Heart left ventricle (tissue), 16 donors: ENCODE measurements at places on chromosomes 12 and 14. TPM values are rescaled to one million over a fixed set of nuclear protein-coding genes. Genes with fewer than 3 reads are reported as not detected.
A peak's percentile ranks its signal among the peaks of the same experiment; 100 is the strongest.

GRCh38 chr14:61429316-61429715, 107.9 kb downstream of the PRKCH start:
- no peak for DNase-seq

Gene ANKS1B
- polyA plus RNA-seq, result 0.62 TPM

DNA sequence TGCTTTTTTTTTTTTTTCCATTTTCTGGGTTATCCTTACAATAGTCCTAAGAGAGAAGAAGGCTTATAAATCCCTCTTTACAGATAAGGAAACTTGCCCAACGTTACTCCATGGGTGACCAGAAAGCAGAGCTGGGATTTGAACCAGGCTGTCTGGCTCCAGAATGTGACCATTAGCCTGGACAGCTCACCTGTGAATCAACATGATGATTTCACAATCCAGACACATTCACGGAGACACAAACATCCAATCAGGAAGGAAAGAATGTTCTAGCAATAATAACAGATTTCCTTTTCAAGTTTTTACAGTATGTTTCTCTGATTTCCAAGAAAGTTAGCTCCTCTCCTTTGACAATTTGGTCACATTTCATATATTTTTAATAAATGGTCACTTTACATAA, 118.3 kb downstream of the GALC start:
- no peak for DNase-seq

DNA sequence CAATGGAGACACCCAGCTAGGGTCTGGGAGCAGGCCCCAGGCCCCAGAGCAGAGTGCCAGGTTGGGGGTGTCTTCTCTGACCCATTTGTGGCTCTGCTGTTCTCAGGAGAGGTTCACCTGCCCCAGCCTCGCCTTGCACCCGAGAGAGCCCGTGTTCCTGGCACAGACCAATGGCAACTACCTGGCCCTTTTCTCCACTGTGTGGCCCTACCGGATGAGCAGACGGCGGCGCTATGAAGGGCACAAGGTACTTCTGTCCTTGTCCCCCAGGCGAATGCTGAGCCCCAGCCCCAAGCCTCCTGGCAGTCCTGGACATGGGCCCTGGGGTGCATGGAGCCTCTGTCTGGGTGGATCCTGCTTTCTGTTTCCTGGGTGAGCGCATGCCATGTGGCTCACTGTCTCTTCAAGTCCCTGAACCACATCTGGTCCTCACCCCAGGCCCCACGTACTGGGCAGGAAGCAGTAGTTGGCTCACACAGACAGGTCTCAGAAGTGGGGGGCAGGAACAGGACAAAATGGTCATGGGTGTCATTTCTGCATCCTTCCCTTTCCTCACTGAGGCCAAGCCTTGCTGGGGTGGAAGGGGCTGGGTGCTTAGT, 58.2 kb downstream of the BEGAIN start:
- no peak for DNase-seq

GRCh38 chr14:72800848-72801370, 93.0 kb downstream of the DPF3 start:
- DNase-seq, result no peak

DNA sequence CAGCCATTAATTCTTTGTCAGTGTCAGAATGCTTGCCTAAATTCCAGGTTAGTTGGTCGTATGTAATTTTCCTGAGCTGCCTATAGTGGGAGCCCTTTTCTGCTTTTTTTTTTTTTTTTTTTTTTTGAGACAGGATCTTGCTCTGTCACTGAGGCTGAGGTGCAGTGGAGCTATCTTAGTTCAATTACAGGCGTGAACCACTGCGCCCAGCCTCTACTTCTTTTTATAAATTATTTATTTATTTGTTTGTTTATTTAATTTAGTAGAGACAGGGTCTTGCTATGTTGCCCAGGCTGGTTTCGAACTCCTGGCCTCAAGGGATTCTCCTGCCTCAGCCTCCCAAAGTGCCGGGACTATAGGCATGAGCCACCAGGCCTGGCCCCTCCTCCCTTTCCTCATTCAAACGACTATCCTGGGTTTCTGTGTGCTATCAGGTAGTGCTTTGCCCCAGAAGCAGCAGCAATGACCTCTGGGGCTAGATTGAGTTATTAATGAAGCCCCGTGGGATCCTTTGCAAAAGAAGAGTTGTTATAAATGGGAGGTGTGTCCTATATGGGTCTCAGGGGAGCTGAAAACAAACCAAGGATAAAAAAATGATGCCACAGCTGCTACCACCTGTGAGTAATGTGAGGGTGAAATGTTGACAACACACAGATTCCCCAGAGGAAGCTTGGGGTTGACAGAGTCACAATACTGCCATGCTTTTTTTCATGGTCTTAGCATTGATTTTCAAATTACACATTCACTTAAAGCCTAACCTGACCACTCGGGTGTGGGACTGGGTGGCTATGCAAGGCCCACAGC, 34.6 kb upstream of the NFKBIA start:
- DNase-seq, result no peak

DNA sequence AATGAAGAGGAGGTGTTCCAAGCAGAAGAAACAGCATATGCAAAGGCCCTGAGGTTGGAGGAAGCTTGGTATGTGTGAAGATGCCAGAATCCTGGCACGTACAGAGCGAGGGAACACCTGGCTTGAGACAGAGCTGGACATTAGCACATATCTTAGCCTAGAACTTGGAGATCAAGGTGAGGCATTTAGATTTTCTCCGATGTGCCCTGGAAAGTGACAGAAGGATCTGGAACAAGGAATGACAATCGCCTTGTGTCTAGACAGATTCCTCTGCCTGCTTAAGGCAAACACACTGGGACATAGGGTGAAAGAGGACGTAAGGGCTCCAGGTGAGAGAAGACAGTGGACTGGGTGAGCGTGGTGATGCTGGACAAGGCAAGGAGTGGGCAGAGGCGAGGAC, 32.2 kb upstream of the NOS1 start:
- no peak for DNase-seq

DNA sequence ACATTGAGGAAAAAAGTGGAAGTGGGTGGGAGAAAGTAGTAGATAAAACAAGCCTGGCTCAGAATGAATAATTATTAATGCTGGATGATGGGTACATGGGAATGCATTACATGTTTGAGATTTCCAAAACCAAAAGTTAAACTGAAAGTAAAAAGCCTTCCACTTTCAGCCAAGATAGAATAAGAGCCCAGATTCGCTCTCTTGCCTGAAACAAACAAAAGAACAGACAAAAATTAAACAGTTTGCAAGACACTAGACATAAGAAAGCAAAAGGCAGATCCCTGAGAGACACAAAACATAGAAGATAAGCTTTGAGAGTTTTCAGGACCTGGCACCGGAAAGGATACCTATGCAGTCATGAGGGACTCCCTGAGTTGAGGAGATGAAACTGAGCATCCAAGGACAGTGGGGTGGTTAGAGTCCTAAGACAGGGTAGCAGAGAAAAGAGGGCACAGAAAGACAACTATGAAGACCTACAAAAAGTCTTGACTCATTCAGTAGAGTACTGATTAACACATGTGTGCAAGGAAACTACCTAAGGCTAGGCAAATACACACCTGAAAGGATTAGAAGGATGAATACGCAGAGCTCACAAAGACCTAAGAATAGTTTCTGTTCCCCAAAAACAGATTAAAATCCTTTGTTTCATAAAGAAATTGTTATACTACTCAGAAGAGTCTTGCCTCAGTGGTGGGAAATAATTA, 54.1 kb downstream of the CEP83 start:
- no peak for DNase-seq

DNA sequence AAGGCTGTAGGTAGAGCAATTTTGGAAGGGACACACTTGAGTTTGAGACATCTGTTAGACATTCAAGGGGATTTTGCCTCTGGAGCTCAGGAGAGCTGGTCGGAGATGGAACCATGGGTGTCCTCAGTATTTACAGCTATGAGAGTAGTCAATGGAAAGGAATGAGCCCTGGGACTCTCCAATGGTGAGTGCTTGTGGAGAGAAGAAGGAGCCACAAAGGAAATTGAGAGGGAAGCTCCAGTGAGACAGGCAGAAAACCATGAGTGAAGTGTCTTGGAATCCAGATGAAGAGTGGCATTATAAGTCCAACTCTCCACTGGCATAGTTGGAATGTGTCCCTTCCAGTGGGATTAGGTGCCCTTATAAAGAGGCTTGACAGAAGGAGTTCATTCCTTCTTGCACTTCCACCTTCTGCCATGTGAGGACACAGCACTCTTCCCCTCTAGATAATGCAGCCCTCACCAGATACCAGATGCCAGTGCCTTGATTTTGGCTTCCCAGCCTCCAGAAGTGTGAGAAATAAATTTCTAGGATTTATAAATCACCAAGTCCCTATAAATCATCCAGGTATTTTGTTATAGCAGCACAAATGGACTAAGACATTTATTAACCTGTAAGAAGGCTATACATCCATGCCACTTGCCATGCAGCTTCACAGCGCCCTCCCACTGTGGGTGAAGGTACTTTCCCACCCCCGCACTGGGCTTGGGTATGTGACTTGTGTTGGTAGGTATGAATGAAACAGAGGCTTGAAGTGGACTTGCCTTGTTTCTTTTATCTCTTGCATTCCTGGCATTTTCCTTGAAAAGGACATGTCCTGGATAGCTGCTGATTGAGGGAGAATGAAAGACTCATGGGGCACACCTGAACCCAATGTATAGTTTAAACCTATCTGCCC, 27.3 kb downstream of the LLPH start:
- no peak for DNase-seq

GRCh38 chr12:835754-836518, 83.6 kb downstream of the WNK1 start:
- no peak for DNase-seq

Gene C12orf42
- not detected for polyA plus RNA-seq

GRCh38 chr12:5556946-5557673, 125.2 kb downstream of the NTF3 start:
- DNase-seq, result no peak

DNA sequence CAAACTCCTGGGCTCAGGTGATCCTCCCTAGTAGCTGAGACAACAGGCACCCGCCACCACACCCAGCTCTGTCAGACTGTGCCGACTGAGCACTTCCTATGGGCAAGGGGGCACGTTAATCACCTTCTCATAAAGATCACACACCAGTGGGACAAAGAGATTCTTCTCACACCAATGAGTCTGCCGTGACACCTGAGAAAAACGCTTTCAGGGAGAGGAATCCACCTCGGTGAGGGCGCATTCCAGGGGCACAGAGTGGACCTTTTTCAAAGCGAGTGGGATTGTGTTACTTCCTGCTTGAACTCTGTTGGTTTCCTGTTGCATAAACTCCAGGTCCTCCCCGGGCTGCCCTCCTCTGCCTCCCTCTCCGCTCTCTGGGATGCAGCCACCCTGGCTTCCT, 17.5 kb upstream of the SCARB1 start:
- no peak for DNase-seq

- no peak for DNase-seq
Measured at GRCh38 chr12:68189821-68190242, 30.3 kb upstream of the IFNG start.

Gene PMCH
- polyA plus RNA-seq, result not detected

DNA sequence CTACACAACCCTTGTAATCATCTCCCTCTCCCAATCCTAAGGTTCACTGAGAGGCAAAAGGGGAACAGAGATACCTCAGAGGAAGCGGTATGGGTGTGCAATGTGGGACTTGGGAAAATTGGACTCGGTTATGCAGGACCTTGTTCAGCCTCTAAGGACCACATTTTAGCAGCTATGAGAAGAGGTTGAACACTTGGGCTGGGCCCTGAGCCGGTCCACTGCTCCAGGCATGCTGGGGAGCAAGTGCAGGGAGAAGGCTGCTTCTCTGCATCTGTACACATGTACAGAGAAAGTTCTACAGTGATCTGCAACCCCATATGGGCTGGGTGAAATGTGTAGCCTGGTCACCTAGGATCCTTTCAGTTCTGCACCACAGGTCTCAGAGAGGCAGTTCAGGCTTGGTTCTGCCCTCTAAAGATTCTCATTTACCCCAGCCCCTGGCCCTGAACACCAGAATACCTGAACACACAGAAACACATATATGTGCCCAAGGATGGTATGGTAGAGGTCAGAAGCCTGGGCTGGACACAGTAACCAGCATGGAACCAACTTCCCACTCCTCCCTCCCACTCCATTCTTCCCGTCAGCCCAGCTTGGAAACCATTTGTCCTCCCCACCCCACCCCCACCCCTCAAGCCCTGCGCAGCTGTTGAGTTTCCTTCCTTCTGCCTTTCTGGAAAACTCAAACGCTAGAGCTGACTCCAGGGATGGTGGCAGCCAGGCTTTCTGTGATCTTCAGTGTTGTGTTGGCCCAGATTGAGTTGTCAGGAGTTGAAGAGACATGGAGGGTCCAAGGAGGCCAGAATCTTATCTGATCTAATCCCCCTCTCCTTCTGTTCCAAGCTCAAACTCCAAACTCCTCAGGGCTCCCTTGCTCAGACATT, 10.4 kb downstream of the HOXC5 start:
- DNase-seq, result no peak

Gene OR6C1
- polyA plus RNA-seq, result not detected

DNA sequence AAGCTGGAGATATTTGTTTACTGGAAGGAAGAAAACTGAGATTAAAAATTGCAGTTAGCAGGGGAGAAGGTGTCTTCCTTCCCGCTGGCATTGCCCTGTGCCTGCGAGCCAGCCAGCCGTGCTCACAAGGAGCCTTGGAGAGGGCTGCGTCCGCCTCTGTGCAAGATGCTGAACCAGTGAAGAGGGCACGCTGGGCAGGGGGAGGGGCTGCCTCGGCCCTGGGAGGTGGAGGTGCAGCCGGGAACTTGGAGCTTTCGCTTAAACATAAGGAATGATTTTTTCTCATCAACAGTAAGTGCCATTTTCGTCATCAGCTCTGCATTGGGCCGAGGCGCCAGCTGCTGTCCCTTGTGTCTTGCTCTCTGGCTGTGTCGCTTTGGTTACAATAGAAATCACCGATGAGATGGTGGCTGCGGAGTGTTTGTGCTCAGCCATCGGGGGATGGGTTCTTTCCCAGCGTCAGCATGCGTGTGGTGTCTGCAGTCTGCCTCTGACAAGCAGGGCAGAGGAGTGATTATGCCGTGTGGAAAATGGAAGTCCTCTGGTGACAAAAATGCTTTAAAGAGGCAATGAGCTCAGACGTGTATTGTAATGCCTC, 97.3 kb downstream of the ESR2 start:
- peak; percentile 80 for DNase-seq

Gene EPYC
- not detected for polyA plus RNA-seq

Gene HSP90B1
- 1,036 TPM for polyA plus RNA-seq

DNA sequence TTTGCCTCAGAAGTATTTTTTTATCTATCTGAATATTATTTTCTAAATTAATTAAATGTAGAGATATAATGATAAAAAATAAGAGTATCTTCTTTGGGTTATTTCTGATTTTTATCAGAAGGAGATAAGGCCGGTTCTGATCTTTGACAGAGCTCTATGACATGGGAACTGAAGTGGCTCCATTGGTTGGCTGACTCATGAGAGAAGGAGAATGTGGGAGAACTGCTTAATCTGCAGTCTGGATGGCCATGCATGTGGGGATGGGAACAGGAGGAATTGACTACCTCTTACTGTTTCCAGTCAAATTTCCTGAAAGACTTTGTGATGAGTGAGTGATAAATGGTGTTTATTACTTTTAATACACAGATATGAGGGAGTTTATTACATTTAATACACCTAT, 155.8 kb upstream of the ATP2B1 start:
- DNase-seq, result no peak

Gene TAS2R46
- polyA plus RNA-seq, result not detected

Gene ZDHHC22
- polyA plus RNA-seq, result not detected

GRCh38 chr14:103543721-103544387, 14.9 kb downstream of the TRMT61A start:
- DNase-seq, result peak; percentile 66
